Regular cardiac myocyte (primary cell): ENCODE measurements at places on chromosomes 6 and 20. TPM values are rescaled to one million over a fixed set of nuclear protein-coding genes. Genes with fewer than 3 reads are reported as not detected.

FKBP1C gene
- total RNA-seq: 0.28 and 0.38 TPM in 2 replicates

L3MBTL3 gene
- 13.2 and 15.5 TPM in 2 replicates for total RNA-seq

ANKEF1 gene
- total RNA-seq: 0.96 and 2.3 TPM in 2 replicates

FOXF2 gene
- 0.28 and 0.58 TPM in 2 replicates for total RNA-seq

TMEM242 gene
- 4.2 and 7.3 TPM in 2 replicates for total RNA-seq

ZNF391 gene
- 0.19 and 2.5 TPM in 2 replicates for total RNA-seq

MROH8 gene
- 0.38 and 0.56 TPM in 2 replicates for total RNA-seq

PPP1R3D gene
- 5.4 and 6.3 TPM in 2 replicates for total RNA-seq

CAGE1 gene
- total RNA-seq: under 0.01 TPM in 2 replicates

SYNDIG1 gene
- 0.58 and 1.4 TPM in 2 replicates for total RNA-seq

RBM24 gene
- 5.6 and 8.2 TPM in 2 replicates for total RNA-seq

PLCB4 gene
- 7.1 and 7.3 TPM in 2 replicates for total RNA-seq
